ENCODE measurements at places on chromosomes 7 and 10.

- no peak for DNase-seq
Observed at GRCh38 chr7:124426621-124427020, 339.0 kb downstream of the GPR37 start.

DNA sequence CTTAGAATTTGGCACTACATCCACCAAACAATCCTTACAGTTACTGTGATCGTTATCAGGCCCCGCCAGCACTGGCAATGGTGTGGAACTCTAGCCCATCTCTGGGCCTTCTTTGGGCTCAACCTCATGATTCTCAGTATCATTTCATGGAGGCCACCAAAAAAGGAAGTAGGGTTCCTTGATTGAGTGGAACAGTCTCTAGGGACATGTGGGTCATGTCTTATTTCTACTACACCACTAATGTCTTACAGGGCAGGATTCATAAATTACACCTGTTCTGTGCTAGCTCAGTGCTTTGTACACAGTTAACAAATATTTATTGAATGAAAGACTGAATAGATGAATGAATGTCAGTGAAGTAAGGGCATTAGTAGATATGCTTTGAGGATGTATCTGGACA lies 53.9 kb downstream of the AP3M1 start:
- DNase-seq, result no peak

- peak; percentile 35 for DNase-seq
Observed at GRCh38 chr7:93558705-93559614, 15.6 kb downstream of the CALCR start.

GRCh38 chr10:94412449-94412848 lies 10.1 kb downstream of the TBC1D12 start:
- no peak for DNase-seq

GRCh38 chr10:15043674-15044073 lies at the start of gene OLAH:
Gene OLAH, plus strand, starts transcription at chr10:15043943. Its CDS starts 3,346 bp downstream, at chr10:15047289.
- DNase-seq, result peak; percentile 32

- DNase-seq, result no peak
Observed at GRCh38 chr7:51080216-51080615, 236.4 kb downstream of the COBL start.

- DNase-seq, result peak; percentile 56
Observed at GRCh38 chr10:72254813-72255568, 18.7 kb upstream of the DDIT4 start.

DNA sequence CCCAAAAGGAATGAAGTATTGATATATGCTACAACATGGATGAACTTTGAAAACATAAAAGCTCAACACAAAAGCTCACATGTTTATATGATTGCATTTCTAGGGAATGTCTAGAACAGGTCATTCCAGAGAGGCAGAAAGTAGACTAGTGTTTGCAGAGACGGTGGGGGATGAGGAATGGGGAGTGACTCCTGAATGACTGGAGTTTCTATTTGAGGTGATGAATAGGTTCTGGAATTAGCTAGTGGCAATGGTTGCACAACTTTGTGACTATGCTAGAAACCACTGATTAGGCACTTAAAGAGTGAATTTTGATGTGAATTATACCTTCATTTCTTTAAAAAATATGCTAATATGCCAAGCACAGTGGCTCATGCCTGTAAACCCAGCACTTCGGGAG lies 6.9 kb downstream of the KPNA7 start:
- DNase-seq, result no peak

DNA sequence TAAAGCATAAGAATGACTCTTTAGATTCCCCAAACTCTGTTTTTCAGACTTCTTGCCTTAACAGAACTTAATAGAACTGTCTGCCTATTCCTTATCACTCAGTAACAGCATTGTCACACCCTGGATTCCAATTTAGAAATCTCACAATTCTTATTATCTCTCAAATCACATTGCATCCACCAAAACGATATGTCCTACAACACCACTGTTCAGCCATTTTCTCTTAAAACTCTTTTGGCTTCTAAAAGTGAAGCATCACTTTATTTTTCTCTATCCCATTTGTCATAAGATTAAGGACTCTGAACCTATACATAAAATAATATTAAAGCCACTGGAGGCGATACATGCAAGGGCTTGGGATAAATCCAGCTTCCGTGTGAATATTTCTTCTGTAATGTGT lies 1.2 kb upstream of the CPED1 start:
- no peak for DNase-seq

- no peak for DNase-seq
Observed at GRCh38 chr10:110223298-110223925, 16.0 kb downstream of the MXI1 start.

GRCh38 chr7:125363873-125364272 lies 434.2 kb upstream of the POT1 start:
- no peak for DNase-seq

GRCh38 chr10:101131962-101132635 lies 999 bp downstream of the TLX1 start:
- DNase-seq, result no peak

- DNase-seq, result peak; percentile 80
Observed at GRCh38 chr7:79778786-79779770, 325.6 kb upstream of the MAGI2 start.

GRCh38 chr7:70376561-70377031 lies 755.3 kb upstream of the GALNT17 start:
- DNase-seq, result no peak

DNA sequence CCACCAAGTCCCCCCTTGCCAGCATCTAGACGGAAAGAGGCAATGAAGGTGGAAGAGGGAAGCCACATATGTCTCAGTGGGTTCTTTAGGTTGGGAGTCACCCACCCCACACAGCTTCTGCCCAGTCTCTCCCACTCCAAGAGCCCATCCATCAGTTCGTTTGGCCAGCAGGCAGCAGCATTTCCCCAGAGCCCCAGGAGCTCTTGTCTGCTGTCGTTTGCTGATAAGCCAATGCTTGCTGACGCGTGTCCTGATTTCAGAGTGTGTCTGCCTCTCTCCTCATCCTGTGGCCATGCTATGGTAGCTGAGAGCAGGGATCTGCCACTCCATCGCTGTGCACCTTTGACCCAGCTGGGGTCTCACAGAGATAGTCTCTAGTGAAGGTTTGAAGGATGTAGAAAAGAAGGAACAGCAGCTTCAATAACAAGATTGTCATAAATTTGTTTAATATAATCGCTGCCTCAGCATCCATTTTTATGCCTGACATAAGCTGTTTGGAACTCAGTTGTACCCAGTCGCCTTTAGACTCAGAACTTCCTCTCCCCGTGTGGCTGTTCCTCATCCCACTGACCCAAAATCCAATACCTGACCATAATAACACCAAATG lies 39.4 kb upstream of the GDF10 start:
- DNase-seq, result no peak

- DNase-seq, result no peak
Observed at GRCh38 chr10:8817299-8817698, 762.8 kb downstream of the GATA3 start.

DNA sequence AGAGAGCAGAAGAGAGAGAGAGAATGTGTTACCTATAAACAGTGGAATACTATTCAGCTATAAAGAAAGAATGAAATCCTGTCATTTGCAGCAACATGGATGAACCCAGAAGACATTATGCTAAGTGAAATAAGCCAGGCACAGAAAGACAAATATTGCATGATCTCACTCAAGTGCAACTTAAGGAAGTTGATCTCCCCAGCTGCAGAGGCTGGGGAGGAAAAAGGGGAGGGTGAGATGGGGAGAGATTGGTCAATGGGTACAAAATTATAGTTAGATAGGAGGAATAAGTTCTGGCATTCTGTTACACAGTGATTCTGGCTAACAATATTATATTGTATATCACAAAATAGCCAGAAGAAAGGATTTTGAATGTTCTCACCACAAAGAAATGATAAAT lies 11.2 kb upstream of the JAZF1 start:
- peak; percentile 51 for DNase-seq

- no peak for DNase-seq
Observed at GRCh38 chr7:140004672-140005071, 58.1 kb downstream of the PARP12 start.

DNA sequence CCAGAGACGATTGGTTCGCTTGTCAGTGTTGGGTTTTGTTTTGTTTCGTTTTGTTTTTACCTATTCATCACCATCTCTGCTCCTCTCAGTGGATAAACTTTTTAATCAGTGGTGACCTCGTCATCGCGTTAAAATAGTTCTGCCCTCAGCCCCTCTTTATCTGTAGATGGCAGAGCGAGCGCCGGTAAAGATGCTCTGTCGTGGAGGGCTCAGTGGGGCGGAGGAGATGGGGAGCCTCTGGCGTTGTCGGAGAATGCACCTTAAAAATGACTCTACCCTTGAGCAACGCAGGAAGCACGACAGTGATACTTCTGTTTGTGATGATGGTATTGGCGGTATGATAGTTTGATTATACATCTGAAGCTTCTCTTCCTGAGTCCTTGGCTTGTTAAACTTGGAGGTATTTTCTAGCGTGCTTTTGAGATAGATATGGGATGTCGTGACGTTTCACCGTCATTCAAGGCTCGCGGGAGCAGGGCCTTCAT lies 554 bp downstream of the CSGALNACT2 start:
- peak; percentile 50 for DNase-seq

- peak; percentile 70 for DNase-seq
Observed at GRCh38 chr10:123559066-123559822, 106.9 kb upstream of the GPR26 start.

DNA sequence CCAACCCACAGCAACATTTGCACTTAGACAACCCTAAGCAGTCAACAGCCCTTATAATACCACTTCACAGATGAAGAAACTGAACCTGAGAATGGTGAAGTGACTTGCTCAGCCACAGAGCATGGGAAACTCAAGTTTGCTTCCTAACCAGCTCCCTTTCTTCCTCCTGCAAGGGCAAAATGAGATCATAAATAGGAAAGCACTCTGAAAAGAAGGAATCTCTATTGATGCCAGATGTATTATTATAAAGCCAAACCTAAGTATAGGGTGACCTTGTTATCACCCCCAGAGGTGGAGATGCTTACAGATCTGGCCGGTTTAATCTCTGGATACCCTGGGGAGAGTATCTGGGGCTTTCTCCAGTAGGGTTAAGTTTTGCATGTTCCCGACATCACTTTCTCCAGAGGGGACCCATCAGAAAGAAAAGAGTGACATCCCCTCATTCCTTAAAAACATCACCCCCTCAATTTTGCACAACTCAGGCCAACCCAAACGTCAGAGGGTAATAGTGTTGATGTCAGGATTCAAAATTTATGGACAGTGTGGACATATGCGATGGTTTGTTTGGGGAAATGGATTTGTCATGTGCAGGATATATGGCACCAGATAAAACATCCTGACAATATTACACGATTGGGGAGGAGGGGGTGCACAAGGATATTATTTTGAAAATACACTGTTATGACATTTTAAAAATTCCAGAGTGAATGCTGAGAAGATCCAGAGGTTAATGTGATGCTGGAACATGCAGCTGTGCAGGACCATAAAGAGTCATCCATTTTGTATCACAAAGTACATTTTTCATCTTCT lies 24.0 kb upstream of the XPNPEP1 start:
- DNase-seq, result no peak

- no peak for DNase-seq
Observed at GRCh38 chr7:74029991-74030415, 2.0 kb downstream of the ELN start.

- no peak for DNase-seq
Observed at GRCh38 chr10:80701706-80702105, 164.0 kb downstream of the SH2D4B start.

- no peak for DNase-seq
Observed at GRCh38 chr10:5305374-5305773, 59.4 kb upstream of the UCN3 start.

- DNase-seq, result no peak
Observed at GRCh38 chr10:7534480-7534852, 123.6 kb upstream of the SFMBT2 start.

GRCh38 chr10:62045765-62046521 lies 144.4 kb downstream of the ARID5B start:
- DNase-seq, result peak; percentile 74

- DNase-seq, result no peak
Observed at GRCh38 chr10:44068716-44069482, 316.0 kb downstream of the CXCL12 start.

GRCh38 chr7:127816354-127817190 lies 164.6 kb downstream of the SND1 start:
- DNase-seq, result no peak

GRCh38 chr7:151420144-151420543 lies 10.3 kb upstream of the WDR86 start:
- DNase-seq, result no peak

Data from suppressor macrophage treated with lipopolysaccharide for 4 hours (primary cell).